Hematopoietic multipotent progenitor cell treated with erythropoietin and hydrocortisone succinate and interleukin-3 and kit ligand, for 8 days (in vitro differentiated cells): ENCODE measurements at places on chromosomes 16 and 17.
A peak's percentile ranks its signal among the peaks of the same experiment; 100 is the strongest.

- DNase-seq: no peak
Measured at GRCh38 chr17:49465331-49465903, 29.7 kb upstream of the NGFR start.

- DNase-seq: no peak
Measured at GRCh38 chr16:47036201-47036600, 62.7 kb upstream of the DNAJA2 start.

- peak; percentile 42 for DNase-seq
Measured at GRCh38 chr16:85048921-85049562, 21.4 kb downstream of the KIAA0513 start.

DNA sequence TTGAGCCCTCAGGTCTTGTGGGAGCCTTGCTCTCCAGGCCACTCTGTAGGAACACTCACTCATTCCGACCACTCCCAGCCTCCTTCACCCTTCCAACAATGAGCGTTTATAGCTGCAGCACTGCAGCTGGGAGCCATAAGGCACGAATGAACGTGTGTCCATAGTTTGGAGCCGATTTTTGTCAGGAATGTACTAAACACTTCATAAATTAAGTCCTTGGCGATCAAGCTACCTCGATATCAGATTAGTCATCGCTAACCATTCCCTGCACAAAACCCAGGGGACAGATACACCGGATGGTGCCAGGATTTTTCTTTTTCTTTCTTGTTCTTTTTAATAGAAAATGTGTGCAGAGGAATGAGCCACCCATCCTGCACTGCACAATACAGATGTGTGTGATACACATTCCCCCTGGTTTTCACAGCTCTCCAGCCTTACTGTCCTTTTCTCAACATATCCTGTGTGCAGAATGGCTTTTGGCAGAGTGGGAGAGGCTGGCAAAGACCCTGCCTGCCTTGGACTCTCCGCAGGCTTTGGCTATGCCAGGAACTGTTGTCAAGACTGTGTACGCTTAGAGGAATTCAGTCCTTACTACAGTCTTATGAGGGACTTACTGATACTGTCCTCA, 68.4 kb upstream of the ELAC2 start:
- no peak for DNase-seq

- DNase-seq: no peak
Measured at GRCh38 chr17:80667462-80668277, 123.0 kb downstream of the RPTOR start.

DNA sequence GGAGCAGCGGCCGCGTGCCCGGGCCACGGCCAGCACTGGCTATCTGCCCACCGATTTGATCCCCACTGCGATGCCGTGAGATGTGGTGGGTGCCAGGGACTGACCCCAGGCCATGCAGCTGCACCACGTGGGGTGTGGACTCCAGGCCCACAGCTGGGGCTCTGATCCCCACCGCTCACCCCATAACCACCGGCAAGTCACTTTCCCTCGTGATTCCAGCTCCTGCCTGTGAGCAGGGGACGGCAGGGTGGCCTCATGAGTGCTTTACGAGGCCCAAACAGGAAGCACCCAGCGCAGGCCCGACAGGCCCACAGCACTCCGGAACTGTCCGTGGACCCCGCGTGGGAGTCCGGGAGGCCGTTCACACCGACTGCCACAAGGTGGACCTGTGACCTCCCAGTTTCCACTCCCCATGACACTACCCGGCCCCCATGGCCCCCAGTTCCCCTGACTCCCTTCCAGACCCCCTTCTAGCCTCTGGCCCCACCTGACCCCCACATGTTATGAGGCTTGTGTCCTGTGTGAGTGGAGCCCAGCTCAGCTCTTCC, 616 bp downstream of the PTX4 start:
- DNase-seq: no peak

DNA sequence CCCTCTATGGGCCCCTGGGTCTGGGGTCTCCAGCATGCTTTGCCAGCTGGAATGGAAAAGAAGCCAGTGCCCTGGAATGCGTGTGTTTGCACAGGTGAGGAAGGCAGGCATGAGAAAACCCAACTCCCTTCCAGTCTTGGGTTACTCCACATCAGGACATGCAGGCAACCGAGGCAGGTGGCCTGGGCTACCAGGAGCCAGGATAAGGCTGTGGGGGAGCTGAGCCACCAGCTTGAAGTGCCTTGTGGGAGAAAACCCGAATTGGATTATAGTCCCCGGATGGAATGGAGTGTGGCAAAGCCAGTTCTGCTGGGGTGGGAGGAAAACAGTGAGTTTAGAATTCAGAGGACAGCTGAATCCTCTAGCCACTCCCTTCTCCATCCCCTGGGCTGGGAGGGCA, 7.2 kb downstream of the SRCIN1 start:
- peak; percentile 63 for DNase-seq

GRCh38 chr17:39261286-39261685, 35.5 kb upstream of the STAC2 start:
- peak; percentile 45 for DNase-seq

- peak; percentile 32 for DNase-seq
Measured at GRCh38 chr17:28118362-28118761, 75.9 kb downstream of the NLK start.

DNA sequence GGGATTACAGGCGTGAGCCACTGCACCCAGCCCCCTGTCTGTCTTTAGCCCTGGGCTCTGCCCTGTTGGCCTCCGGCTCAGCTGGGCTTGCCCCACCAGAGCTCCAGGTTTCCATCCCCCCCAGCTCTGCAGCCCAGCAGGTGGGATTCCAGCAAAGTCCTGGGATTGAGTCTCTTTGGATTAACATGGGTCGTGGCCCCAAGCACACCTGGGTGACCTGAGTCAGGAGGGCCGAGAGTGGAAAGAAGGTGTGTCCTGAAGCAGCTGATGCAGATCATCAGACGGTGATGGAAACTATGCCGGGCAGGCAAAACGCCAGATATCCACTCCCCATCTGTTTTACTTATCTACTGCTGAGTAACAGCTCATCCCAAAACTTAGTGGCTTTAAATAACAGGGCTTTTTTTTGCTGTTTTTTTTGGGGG, 72.5 kb downstream of the KNOP1 start:
- no peak for DNase-seq

GRCh38 chr17:40522961-40523310, 21.5 kb upstream of the TNS4 start:
- no peak for DNase-seq

GRCh38 chr16:48462106-48462740, 77.0 kb upstream of the SIAH1 start:
- no peak for DNase-seq

GRCh38 chr16:12002447-12003006, 26.0 kb downstream of the SNX29 start:
- DNase-seq: peak; percentile 14

DNA sequence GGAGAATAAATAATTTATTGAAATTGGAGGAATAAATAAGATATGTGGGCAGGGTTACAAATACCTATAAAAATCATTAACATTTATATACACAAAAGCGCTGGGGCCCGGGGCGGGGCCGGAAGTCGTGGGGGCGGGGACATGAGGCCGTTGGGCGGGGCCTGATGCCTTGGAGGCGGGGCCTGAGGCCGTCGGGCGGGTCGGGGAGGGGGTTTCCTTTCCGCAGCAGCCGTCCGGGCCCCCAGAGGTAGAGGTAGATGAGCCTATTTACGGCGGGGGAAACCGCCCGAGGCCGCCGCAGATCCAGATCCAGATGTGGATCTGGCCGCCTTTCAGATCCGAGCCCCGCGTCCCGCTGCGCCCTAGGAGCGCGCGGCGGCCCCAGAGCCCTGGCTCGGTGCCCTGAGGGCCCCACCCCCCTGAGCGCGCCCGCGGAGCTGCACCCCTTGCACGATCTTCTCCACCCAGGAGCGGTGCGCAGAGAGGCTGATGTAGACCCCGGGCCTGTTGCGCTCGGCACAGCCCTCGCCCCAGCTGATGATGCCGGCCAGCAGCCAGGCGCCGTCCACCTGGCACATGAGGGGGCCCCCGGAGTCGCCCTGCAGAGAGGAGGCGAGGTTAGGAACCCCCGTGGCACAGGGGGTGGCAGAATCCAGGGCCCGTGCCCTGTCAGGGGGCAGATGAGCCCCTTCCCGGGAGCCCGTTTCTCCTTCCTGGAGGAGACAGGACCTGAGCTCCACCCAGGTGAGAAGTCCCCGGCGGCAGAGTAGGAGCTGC, 5.1 kb downstream of the PRSS22 start:
- DNase-seq: no peak

DNA sequence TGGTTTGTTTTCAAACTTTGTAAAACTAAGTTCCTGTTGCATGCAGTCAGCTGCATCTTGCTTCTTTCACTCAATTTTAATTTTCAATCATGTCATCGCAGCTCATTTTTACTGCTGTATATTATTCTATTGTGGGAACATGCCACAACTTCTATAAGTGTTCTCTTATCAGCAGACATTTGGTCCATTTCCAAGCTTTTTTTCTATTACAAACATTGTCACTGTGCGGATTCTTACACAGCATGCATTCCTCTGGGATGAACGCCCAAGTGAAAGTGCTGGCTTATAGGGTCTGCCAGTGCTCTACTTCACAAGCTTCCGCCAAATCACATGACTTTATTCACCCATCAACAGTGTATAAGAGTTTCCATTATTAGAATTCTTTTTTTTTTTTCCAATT, 22.7 kb downstream of the GINS3 start:
- no peak for DNase-seq

GRCh38 chr17:16214190-16215001, 938 bp downstream of the NCOR1 start:
- peak; percentile 46 for DNase-seq
